Uterus (tissue), 4 donors: ENCODE measurements at places on chromosomes 1 and 21. TPM values are rescaled to one million over a fixed set of nuclear protein-coding genes. Genes with fewer than 3 reads are reported as not detected.

ARHGEF19 gene
- 3.6 TPM for total RNA-seq

AMY2A gene
- total RNA-seq, result not detected

AGT gene
- 1.1 TPM for total RNA-seq

VCAM1 gene
- 8.2 TPM for total RNA-seq

PTPN7 gene
- total RNA-seq, result 0.79 TPM

- H3K4me1 ChIP-seq, result no peaks in the 10 kb centered on the region
- H3K27ac ChIP-seq, result no peak overlapping the region
- DNase-seq, result no peak
- no peaks in the 10 kb centered on the region for H3K36me3 ChIP-seq
Measured at GRCh38 chr1:116386042-116386441, 13.0 kb downstream of the ATP1A1 start.

DNA sequence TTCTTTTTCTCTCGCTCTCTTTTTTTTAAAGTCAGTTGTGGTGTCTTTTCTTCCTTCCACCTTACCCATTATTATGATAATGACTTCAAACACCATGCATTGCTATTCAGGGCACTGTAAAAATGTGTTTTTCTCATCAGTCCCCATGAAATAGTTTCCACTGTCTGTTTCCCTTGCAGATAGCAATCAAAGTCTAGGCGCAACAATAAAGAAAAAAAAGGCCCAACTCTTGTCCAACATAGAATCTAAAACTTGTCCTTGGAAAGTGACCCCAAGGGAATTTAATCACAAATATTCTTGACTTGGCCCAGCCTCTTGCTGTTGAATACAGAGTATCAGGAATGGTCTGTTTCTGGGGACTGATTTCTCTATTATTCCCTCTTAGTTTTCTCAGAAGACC lies 382.5 kb downstream of the PLPP3 start:
- no peaks in the 10 kb centered on the region for H3K27me3 ChIP-seq
- no peak for DNase-seq
- no peak overlapping the region for H3K27ac ChIP-seq
- H3K4me3 ChIP-seq, result no peak overlapping the region

- no peak overlapping the region for H3K4me3 ChIP-seq
- H3K27ac ChIP-seq, result no peak overlapping the region
- H3K36me3 ChIP-seq, result no peaks in the 10 kb centered on the region
- no peaks in the 10 kb centered on the region for H3K27me3 ChIP-seq
Measured at GRCh38 chr1:246355411-246356230, 151.5 kb downstream of the SMYD3 start.

DNA sequence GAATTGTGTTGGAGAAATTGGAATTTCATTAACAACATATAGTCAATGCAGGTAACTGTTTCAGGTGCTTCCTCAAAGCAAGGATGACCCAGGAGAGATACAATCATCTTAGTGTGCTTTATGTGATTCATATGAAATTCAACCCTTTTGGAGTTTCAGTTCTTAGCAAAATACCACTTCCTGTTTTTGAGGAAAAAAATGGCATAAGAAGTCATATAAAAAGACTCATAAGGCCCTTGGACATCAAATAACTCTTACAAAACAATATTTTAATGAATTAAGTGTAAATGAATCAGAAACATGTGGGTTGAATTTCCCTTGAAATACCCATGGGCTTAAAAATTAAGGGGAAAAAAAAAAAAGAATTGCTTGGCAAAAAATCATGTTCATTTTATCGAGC lies 926.6 kb downstream of the LTN1 start:
- H3K27ac ChIP-seq, result no peak overlapping the region
- H3K36me3 ChIP-seq, result no peaks in the 10 kb centered on the region
- no peak overlapping the region for H3K4me3 ChIP-seq
- H3K4me1 ChIP-seq, result no peaks in the 10 kb centered on the region
- DNase-seq, result no peak
- H3K27me3 ChIP-seq, result no peaks in the 10 kb centered on the region

- DNase-seq, result no peak
- no peaks in the 10 kb centered on the region for H3K36me3 ChIP-seq
- H3K4me1 ChIP-seq, result no peaks in the 10 kb centered on the region
- H3K4me3 ChIP-seq, result no peak overlapping the region
Measured at GRCh38 chr1:176735201-176735600, 272.2 kb downstream of the PAPPA2 start.

LAD1 gene
- total RNA-seq, result not detected

- no peak overlapping the region for H3K27ac ChIP-seq
- no peak for DNase-seq
- H3K27me3 ChIP-seq, result no peaks in the 10 kb centered on the region
- H3K36me3 ChIP-seq, result no peaks in the 10 kb centered on the region
Measured at GRCh38 chr1:83845437-83846071, 153.4 kb downstream of the TTLL7 start.

SPATA46 gene
- total RNA-seq, result not detected

NHLH2 gene
- total RNA-seq, result not detected
